ENCODE measurements at places on chromosomes 4 and X. TPM values are rescaled to one million over a fixed set of nuclear protein-coding genes. Genes with fewer than 3 reads are reported as not detected.
A peak's percentile ranks its signal among the peaks of the same experiment; 100 is the strongest.

Gene EPHA5
- not detected for total RNA-seq

Gene BMP3
- not detected for total RNA-seq

Gene VCX3A
- total RNA-seq: 0.27 TPM

Gene RP2
- 10.2 TPM for total RNA-seq

Gene PCSK1N
- total RNA-seq: not detected

Gene UGT2B11
- total RNA-seq: not detected

Gene TMEM156
- total RNA-seq: 8.4 TPM

- DNase-seq: no peak
These were observed 148.0 kb downstream of the PARM1 start for GRCh38 chr4:75080888-75081287.

DNA sequence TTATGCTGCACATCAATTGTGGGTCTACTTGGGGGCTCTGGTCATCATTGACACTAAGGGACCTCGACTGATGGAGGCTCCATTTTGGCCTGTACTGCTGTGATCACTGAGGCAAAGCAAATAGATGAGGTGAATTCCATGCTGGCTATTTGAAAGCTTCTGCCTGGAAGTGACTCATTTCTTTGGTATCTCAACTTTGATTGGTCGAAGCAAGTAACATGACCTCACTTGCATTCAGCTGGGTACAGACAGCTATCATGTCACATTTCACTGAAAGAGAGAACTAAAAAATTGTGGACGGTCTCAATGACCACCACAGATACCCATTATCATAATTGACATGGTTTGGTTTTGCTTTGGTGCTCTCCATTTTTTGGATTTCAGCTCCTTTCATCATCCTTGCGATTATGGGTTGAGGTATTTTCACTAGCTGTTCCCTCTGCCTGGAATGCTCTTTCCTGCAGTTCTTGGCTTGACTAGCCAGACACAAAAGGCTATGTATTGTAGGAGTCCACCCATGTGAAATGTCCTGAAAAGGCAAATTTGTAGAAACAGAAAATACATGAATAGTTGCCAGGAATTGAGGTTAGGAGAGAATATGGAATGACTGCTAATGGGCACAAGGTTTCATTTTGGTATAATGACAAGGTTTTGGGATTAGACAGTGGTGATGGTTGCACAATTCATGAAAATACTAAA, 369.2 kb upstream of the LCORL start:
- DNase-seq: peak; percentile 51

- no peak for DNase-seq
These were observed 113.7 kb upstream of the NEXMIF start for GRCh38 chrX:75038925-75039324.

- no peak for DNase-seq
These were observed 210.7 kb downstream of the PDGFRA start for GRCh38 chr4:54439831-54440243.

GRCh38 chr4:170248029-170248428, 158.3 kb upstream of the AADAT start:
- peak; percentile 62 for DNase-seq

- no peak for DNase-seq
These were observed 614.8 kb upstream of the AGA start for GRCh38 chr4:178056996-178057395.

DNA sequence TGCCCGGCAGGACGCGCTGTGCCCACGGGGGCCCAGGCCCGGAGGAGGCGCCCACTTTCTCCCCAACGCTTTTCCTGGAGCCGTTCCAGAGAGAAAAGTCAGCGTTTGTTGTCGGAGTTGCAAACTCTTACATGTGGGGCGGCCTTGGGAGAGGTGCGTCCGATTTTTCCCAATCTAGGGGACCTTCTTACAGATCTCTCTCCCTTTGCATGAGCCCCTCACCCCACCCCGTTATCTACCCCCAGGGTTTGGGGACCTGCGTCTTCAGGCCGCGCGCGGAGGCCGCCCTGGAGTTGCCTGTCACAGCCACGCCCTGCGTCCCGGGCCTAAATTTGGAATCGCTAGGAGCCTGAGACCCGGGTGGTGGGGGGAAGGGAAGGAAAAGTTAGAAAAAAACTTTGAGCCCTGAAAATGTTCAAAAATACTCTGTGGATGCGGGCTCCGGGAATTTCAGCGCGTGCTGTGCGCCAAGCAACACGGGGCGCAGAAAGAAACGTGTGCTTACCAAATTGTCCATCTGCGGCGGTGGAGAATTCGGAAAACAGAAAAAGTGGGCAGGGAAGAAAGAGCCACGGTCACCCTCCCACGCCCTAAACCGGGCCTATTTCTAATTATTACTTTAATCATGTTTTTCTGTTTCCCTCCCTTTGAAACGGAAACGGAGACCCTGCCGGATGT, 587 bp downstream of the CD99 start:
- peak; percentile 40 for DNase-seq

DNA sequence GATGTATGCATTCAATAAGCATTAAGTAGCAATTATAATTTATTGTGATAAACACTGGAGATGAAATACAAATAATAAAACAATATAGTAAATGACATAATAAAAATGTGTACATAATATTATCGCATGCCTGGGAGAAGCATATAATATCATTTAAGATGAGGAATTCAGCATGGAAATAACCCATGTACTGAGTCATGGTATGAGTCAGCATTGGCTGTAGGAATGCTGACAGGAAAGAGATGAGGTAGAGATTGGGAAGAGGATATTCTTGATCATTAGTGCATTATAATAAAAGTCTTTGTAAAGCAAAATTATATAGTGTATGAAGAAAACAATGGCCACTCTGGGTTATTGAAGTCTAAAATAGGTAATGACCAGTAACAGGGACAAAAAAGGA, 82.8 kb downstream of the MAGEB10 start:
- DNase-seq: peak; percentile 79

DNA sequence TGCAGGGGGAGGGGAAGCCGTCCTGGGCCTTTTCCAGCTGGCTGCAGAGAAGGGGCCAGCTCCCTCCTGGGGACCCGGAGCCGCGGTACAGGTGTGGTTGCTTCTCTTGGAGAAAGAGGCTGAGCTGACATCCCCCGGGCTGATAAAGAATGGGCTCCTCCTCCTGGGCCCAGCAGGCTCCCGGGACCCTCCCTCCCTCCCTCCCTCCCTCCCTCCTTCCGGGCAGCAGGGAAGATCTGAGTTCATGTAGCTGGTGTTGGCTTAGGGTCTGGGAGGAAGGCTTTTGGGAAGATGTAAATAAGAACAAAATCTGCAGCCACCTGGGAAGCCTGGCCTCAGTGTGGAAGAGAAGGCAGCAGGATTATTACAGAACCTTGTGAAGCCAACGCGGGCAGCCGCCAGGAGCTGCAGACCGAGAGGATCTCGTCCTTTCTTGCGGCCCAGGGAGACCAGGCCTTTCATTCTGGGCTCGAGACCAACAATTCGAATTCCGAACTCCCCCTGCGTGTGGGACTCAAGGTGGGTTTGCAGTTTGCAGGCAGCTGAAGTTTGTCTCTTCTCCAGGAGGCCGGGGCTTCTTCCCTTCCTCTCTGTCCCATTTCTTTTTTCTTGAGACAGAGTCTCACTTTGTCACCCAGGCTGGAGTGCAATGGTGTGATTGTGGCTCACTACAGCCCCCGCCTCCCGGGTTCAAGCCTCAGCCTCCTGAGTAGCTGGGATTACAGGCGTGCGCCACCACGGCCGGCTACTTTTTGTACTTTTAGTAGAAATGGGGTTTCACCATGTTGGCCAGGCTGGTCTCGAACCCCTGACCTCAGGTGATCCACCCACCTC, at the start of gene PLCXD1:
TSS of gene PLCXD1 (plus strand) at position 216 of the 834 bp plus-strand sequence. CDS start 2,807 bp downstream, outside the sequence.
- no peak for DNase-seq

GRCh38 chr4:963276-964225, 9.8 kb downstream of the DGKQ start:
- DNase-seq: no peak

GRCh38 chr4:4402966-4403365, 16.1 kb downstream of the NSG1 start:
- DNase-seq: peak; percentile 23

GRCh38 chrX:42079968-42080367, 156.6 kb upstream of the CASK start:
- no peak for DNase-seq

GRCh38 chrX:27008486-27008885, 454.7 kb downstream of the PPP4R3C start:
- DNase-seq: no peak

DNA sequence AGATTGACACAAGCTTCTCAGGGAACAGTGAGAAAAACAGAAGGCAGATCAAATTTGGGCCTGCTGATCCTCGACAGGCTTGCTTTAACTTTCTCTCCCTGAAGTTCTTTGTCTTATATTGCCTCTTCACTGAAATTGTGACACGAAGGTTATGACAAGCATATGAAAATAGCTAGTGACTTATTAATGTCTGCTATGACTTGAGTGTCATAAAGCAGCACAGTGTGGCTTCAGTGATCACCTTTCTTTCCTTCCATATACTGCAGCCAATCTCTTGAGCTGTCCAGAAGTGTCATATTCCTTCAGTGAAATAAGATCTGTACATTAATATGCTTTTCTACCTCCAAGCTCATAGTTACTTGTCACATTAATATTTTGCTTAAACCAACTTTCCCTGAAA, 870.2 kb downstream of the C4orf33 start:
- no peak for DNase-seq

- no peak for DNase-seq
These were observed 46.3 kb downstream of the STARD8 start for GRCh38 chrX:68693481-68694434.

- no peak for DNase-seq
These were observed 73.2 kb downstream of the SORBS2 start for GRCh38 chr4:185738820-185739219.

DNA sequence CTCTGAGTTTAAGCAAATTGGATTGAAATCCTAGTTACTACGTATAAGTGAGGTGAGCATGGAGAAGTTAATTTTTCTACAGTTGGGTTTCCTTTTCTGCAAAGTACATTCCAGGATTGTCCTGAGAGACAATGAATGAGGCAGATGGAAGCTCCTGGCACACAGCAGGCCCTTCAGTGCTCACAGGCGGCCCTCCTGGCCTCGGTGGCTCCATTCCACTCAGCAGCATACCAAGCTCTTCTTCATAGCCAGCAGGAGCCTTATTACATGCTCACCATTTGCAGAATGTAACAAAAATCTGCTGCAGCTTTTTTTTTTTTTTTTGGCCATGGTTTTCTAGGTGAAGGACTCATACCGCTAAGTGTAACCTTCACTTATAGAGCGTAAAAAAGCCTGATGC, 113.2 kb upstream of the FAM9B start:
- DNase-seq: no peak

GRCh38 chrX:9231491-9231890, 197.6 kb upstream of the FAM9B start:
- peak; percentile 23 for DNase-seq

GRCh38 chr4:76178296-76178695, 30.1 kb upstream of the NUP54 start:
- no peak for DNase-seq

DNA sequence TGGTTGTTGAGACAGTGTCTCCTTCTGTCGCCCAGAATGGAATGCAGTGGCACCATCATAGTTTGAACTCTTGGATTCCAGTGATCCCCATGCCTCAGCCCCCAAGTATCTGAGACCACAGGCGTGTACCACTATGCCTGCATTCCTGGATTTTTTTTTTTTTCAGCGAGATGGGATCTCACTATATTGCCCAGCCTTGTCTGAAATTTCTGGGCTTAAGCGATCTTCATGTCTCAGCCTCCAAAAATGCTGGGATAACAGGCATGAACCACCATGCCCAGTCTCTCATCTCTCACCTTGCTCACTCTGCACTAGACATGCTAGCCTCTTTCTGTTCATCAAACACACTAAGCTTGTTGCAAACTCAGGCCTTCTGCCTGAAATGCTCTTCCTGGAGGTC, 104.1 kb downstream of the UBE2K start:
- no peak for DNase-seq

GRCh38 chr4:101237773-101238172, 109.6 kb downstream of the PPP3CA start:
- no peak for DNase-seq

DNA sequence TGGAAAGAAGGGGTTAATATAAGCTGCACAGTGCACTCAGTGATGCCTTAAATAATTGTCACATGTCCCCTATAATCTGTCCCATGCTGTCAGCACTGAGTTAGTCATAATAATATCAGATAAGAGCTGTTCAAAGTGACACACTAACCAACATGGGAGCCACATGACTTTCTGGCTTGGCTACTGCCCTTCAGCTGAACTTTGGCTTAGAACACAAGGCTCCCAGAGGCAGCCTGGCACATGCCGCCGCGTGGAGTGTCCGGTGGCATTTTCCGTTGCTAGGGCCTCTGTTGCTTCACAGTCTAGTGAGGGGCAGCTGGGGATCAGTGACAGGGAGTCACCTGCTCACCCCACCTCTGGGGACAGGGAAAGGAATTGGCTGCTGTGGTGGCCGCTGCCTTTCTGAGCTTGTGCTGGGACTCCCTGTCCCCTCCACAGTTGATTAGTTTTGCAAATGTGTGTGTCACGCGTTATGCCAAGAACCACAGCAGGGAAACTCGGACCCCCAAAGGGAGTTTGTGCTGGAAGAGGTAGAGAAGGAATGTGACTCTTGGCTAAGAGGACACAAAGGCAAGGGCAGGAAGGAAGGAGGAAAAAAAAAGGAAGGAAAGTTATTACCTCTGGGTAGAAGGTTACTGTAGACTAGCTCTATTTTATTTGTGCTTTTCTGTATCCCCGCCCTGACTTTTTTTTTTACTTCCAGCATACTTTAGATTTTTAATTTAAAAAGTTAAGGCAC, 41.1 kb upstream of the PPARGC1A start:
- no peak for DNase-seq

GRCh38 chr4:37951461-37952352, 8.5 kb upstream of the PTTG2 start:
- DNase-seq: no peak

DNA sequence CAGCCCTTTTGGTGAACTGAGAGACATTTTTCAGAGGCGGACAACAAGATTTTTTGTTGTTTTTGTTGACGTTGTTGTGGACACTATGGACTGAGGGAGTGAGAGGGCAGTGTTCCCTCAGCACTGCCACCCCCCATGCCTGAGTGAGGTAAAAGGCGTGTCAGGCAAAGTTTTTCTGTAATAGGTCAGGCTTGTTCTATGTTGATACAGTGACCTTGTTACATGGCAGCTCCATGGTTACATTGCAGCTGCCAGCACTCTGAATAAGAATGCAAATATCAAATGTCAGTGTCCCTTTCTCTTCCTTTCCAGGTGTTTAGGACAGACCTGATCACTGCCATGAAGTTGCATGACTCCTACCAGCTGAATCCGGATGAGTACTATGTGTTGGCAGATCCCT, 36.6 kb downstream of the JADE1 start:
- no peak for DNase-seq

- DNase-seq: peak; percentile 69
These were observed 1414.7 kb upstream of the TENM3 start for GRCh38 chr4:180828455-180829018.

- no peak for DNase-seq
These were observed 1679.2 kb upstream of the TENM3 start for GRCh38 chr4:180564026-180564425.
